ENCODE measurements at places on chromosomes 7 and 10.

GRCh38 chr7:69433081-69433480, 165.2 kb upstream of the AUTS2 start:
- DNase-seq: no peak

DNA sequence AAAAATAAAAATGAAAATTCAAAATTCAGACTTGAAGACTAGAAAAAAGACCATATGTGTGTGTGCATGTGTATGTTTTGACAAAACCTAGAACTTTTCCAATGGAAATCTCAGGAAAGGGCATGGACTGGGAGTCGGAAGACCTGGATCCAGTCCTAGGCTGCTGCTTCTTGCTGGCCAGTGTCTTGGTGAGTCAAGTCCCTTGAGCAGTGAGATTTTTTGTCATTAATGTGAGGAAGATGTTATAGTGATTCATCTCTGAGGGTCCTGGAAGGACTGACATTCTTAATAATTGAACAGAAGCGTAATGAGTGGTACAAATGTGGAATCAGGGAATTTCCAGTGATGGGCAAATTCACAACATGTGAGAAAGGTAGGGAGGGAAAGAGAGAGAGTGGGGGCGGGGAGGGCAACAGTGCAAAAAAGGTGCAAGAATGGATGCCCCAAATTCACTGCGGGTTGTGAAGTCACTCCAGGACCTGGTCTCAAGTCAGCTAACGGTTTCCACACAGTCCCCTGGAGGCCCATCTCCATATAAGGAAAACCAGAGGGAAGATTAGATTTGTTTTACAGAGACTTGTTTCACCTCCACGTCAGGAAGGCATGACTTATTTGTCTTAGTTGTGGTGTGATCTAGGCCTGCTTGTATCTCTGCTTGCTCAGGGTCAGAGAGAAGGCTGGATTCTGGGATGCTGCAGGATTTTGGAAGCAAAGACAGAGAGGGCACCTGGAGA, 201.7 kb downstream of the BUB3 start:
- no peak for DNase-seq

- DNase-seq: no peak
These were observed 527.3 kb upstream of the SEMA3D start for GRCh38 chr7:85714043-85714578.

GRCh38 chr10:125641398-125641797, 41.6 kb downstream of the TEX36 start:
- no peak for DNase-seq

GRCh38 chr7:49885593-49886285, 112.3 kb downstream of the VWC2 start:
- DNase-seq: no peak

DNA sequence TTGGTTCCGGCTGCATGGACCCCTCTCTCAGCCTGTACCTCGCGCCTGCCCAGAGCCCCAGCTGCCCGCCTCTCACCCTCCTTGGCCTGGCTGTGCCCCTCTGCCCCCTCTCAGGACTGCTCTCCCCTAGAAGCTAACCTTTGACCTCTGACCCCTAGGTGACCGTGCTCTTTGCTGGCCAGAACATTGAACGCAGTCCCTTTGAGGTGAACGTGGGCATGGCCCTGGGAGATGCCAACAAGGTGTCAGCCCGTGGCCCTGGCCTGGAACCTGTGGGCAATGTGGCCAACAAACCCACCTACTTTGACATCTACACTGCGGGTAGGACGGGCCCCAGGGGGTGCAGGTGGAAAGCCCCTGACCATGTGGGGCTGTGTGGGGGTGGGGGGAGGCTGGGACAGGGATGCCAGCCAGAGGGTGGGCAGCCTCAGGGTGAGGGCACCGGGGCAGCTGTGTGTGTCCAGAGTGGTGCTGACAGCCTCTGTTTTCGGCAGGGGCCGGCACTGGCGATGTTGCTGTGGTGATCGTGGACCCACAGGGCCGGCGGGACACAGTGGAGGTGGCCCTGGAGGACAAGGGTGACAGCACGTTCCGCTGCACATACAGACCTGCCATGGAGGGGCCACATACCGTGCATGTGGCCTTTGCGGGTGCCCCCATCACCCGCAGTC, 8.0 kb downstream of the FLNC start:
- DNase-seq: no peak

GRCh38 chr7:30995536-30995935, 31.8 kb downstream of the GHRHR start:
- DNase-seq: no peak

GRCh38 chr10:101379663-101380352, 25.8 kb downstream of the BTRC start:
- no peak for DNase-seq

- no peak for DNase-seq
These were observed 89.6 kb downstream of the USP6NL start for GRCh38 chr10:11521860-11522259.

- no peak for DNase-seq
These were observed 78.5 kb downstream of the SHH start for GRCh38 chr7:155733582-155734444.

DNA sequence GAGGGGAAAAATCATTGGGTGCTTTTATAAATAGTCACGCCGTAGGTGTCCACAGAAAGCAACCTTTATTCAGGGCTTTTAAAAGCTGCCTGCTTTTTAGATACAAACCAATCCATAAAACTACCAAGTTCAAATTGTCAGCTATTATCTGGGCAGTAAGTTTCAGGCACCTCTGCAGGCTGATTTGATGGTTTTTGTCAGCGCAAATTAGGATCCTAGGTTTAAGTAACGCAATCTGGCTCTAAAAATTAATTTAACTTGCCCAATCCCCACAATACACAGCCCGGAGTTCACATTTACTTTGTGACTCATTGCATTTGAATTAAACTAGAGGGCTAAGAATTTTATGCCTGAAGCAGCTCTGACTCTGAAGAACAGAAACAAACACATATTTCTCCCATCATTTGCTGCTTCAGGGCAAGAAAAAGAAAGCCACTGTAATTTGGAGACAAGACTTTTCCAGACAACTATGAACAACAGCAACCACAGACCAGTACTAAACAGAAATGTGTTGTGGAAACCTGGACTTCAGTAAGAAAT, 43.3 kb downstream of the NRP1 start:
- DNase-seq: no peak

DNA sequence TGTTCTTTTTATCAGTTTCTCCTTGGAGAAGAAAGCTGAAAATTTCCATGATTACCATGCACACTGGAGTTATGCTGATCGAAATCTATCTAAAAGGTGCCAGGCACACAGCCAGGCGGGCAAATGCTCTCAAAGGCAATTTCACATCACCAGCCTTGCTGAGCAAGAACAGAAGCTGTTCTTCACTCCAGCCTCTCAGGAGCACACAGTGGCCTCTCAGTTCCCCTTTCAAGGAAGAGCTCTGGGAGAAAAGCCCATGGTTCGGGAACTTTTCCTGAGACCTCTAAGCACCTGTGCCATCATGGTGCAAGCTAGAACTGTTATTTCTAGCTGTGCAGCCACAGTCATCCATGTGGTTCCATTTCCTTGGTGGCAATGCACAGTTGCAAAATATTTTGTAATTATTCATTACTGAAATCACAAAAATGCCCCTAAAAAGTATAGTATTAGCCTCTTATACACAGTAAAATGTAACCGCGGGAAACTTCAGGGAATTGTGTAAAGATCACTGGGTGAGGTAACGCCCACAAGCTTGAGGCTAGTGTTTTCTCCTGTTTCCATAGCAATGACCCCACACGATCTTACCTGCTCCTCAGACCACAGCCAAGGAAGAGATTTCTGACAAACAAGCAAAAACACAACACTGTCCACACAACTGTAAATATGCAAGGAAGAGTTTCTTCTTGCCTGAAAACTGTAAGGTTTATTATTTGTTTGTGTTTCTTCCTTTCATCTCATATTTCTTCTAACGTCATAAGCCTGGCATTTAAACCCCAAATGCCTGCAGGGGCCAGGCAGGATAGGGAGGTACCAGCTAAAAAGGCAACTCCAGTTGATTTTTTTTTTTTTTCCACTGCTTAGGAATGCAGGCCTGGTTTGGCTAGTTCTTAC, 121.2 kb downstream of the FAM107B start:
- DNase-seq: peak; percentile 26

DNA sequence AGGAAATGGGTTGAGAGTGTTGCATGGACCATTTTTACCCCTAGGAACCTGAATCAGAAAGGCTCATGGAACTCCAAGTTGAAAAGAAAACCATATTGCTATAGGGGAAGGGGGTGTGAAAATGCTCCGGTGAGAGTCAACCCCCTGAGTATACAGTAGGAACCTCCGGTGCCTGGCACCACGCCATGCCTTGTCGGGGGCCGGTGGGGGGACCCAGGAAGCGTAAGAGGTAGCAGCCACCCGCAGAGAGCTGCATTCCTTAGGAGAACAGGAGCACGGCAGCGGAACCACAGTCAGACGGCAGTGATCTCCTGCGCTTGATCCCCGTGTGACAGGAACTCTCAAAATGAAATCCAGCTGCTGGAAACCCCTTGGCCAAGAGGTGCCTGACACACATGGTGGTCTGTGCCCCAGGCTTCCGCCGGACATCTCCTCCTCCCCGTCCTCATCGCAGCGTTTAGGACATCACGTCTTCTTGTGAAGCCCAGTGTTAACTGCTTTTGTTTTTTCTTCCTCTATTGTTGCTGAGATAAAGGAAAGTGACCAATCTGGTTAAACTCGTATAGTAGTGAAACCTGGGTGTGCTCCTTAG, 186.8 kb downstream of the CELF2 start:
- no peak for DNase-seq

DNA sequence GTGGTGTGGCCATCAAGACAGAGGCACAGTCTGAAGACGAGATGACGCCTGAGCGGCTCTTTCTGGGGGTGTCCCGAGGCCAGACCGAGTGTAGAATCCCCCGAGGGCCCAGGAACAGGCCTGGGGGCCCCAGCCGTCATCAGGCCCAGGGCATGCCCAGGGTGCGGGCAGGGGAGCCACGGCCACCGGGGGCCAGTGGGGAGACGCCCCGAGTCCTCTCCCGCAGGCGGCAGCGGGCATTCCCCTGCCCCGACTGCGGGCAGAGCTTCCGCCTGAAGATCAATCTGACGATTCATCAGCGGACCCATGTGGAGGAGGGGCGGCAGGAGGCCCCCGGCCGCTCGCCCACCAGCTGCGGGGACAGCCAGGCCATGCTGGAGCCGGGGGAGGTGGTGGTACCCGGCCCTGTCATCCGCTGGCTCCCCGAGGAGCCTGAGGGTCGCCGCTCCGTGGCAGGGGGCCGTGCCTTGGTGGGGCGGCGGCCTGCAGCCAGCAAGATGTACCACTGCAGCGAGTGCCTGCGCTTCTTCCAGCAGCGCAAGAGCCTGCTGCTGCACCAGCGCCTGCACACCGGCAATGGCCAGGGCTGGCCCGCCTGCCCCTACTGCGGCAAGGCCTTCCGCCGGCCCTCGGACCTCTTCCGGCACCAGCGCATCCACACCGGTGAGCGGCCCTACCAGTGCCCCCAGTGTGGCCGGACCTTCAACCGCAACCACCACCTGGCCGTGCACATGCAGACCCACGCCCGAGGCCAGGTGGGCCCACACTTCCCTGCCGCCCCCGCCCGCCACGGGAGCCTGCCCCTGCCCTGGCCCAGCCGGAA, 19.7 kb downstream of the ZNF783 start:
- DNase-seq: no peak

GRCh38 chr7:107659666-107660065, 962 bp upstream of the SLC26A4 start:
- DNase-seq: no peak

- peak; percentile 91 for DNase-seq
These were observed 3.4 kb downstream of the KCNH2 start for GRCh38 chr7:150974468-150975391.

DNA sequence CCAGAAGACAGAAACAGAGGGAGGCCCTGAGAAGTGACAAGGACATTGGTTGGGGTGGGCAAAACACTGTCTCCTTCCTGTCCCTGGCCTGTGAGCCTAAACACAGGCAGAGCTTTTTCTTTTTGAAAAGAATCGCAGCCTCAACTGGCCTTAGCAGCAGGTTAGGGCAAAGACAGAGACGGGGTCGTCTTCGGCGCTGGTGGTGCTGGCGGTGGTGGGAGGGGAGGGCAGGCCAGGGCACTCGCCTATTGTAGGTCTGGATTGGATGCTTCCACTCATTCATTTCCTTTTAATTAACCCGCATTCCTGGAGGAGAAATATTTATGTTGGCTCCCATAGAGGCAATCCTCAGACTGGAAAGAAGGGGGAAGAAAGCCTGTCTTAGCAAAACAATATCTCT, 22.6 kb downstream of the WNT8B start:
- DNase-seq: no peak

- DNase-seq: no peak
These were observed 38.9 kb upstream of the LANCL2 start for GRCh38 chr7:55326081-55326835.

DNA sequence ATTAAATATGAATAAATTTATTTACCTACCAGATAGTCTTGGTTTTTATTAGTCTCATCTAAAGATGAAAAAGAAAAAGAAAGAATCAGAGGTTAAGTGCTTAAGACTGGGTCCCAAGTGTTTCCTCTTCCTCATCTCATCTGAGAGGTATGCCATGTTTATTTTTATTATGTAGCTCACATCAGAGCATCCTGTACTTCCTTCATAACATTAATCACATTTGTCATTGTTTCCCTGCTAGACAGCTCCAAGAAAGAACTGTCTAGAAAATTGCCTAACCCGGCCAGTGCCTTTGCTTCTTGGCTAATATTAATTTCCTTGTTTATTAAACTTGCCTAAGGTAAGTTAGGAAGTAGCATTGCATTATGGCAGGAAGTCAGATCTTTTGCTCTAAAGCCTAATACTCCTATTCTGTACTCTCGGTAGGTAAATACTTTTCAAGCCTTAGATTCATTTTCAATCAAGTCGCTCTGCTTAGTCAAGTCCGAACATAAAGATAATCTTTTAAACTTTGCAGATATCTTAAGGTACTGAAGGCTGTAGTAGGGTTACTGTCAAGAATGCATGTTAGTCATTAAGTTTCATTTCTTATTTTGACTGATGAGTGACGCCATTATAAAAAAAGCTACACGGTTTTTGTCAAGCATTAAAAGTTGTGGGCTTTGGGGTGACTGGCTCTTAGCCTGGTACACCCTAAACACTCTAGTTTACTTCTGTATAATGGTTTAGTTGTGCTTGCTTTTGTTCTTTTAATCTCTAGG, 47.4 kb downstream of the ZMYND11 start:
- no peak for DNase-seq

GRCh38 chr10:533186-533585, 156.3 kb downstream of the DIP2C start:
- DNase-seq: no peak

DNA sequence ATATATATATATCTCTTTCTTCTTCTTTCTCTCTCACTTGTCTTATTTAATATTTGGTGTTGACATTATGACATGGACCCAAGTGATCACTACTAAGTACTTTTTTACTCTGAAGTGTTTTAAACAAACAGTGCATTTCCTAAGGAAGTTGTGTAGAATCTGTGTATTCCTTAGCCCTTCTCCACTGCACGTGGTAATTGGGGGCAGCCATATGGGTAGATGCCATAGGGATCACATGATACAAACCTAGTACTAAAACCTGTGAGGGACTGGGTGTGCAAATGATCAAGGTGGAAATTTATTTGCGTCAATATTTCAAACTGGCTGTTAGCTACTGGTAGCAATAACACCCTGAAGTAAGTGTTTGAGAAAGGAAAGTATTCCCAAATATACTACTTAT, 25.0 kb downstream of the THSD7A start:
- DNase-seq: no peak
